Cardiac septum (tissue), 1 donor: ENCODE measurements at places on chromosomes 2 and 18.

GRCh38 chr2:101395545-101396315 is 8.4 kb upstream of the CREG2 start:
- no peak for DNase-seq

- no peak for DNase-seq
These were observed 163.5 kb downstream of the MC4R start for GRCh38 chr18:60209042-60209441.

- no peak for DNase-seq
These were observed 93.7 kb downstream of the IRS1 start for GRCh38 chr2:226705965-226706364.

GRCh38 chr2:113039158-113039557 is 13.5 kb downstream of the IL36B start:
- no peak for DNase-seq

DNA sequence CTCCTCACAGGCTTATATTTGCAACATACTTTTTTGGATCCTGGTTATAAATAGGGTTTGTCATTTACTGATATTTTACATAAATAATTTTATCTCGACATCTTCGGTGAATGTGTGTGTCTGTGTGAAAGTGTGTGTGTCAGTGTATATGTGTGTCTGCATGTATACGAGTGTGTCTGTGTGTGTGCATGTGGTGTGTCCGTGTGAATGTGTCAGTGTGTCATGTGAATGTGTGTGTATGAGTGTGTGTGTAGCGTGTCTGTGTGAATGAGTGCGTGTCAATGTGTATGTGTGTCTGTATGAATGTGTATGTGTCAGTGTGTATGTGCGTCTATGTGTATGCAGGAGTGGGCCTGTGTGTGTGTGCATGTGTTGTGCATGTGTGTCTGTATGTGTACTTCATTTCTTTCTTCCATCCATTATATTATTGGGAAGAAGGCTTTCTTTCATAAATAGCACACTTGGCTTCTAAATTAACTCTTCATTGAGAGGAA is 161.6 kb downstream of the ST6GAL2 start:
- no peak for DNase-seq

DNA sequence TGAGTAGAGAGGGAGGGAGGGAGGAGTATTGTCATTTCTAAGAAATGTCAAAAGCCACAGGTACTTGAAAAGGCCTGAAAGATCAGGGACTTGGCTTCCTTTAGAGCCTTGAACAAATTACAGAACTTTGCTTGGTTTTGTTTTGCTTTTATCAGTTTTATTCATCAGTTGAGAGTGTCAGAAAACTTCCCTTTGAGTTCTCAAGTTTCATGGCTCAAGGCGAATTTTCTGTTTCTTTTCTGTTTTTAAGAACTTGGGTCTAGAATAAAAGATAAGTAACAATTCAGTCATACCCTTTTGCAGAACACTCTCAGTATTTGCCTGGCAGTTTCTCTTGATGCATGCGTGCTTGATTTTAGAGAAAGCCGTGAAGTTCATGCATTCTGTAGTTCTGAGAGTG is 531.9 kb downstream of the PARD3B start:
- DNase-seq: no peak

DNA sequence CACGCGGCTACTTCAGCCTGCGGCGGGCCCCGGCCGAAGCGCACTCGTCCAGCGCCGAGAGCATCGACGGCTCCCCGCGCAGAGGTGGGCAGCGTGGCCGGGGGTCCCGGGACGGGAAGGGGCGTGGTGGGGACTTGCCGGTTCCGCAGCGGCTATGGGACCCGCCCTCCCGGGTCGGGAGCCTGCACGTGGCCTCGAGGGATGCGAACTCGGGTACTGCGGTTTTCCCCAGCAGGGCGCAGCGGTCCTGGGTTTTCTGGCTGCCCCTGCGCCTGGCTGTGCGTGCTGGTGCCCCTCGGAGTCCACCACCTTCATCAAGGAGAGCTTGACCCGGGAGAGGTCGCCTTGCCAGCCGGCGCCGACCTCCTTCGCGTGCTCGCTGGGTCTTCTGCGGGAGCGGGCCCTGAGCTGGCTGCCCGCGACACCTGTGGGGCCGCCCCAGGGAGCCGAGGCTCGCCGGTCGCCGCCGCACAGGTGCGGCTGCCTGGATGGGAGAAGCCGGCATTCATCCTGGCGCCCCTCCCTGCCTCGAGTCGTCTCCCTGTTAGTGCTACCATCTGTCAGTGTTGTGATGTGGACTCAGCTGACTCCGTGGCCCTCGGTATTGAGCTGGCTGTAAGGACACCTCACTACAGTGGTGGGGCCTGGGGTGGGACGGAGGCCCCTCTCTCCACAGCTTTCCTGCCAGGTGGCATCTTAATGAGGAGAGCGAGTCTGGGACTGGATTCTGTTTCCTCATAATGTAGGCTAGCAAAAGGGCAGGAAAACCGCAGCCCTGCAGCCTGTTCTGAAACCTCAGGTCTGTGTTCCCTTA is 177.3 kb downstream of the AGAP1 start:
- DNase-seq: no peak

- no peak for DNase-seq
These were observed 4.9 kb downstream of the FKBP1B start for GRCh38 chr2:24054366-24055010.

DNA sequence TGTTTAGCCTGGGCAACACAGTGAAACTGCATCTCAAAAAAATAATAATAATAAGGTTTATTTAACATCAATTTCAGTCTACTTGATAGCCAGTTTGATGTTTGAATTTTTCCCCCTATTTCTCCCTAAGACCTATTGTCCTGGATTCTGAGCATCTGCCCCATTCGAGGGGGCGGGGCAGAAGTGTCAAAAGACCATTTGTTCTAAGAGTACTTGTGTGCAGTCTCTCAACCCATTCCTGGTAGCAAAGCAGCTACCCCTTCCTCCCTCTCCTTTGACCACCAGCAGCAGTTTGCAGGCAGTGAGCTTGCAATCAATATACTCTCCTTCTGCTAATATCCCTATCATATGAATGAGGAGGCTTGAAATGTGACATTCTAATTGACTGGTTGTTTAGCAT is 71.9 kb downstream of the VWC2L start:
- DNase-seq: no peak

- no peak for DNase-seq
These were observed 12.4 kb downstream of the PTPN4 start for GRCh38 chr2:119772128-119772527.

DNA sequence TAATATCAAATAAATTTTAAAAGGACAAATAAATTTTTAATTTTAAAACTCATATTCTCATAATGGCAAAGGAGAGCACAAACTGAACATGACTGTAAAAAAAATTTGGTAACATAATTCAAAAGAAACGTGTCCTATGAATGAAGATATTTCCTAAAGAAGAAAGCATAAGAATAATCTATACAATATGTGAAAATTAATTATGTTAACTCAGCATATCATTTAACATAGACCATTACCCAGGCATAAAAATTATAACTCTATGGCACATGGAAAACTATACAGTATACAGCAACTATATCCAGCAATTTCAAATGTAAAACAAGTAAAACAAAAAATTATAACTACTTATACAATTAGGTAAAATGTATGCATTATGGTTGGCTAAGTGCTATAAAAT is 288.1 kb downstream of the SUCLG1 start:
- DNase-seq: no peak

- DNase-seq: peak; percentile 57
These were observed 13.5 kb downstream of the SNED1 start for GRCh38 chr2:241011751-241012510.

DNA sequence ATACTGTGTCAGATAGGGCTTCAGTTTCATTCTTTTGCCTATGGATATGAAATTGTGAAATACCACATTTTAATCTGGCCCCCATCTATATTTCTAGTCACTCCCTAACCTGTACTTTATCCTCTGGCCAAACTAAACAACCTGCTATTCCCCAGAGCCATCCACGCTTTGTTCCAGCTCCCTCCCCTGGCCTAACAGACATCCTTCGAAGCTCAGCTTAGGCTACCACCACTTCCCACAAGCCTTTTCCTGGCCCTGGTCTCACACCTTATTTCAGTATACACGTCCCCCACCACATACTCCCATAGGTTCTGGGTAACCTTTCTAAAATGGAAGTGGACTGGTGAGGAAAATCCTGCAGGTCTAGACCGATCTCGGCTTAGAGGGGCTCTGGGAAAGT is 55.4 kb downstream of the MAP4K3 start:
- DNase-seq: no peak

- no peak for DNase-seq
These were observed 30.9 kb downstream of the MREG start for GRCh38 chr2:215982465-215982875.

DNA sequence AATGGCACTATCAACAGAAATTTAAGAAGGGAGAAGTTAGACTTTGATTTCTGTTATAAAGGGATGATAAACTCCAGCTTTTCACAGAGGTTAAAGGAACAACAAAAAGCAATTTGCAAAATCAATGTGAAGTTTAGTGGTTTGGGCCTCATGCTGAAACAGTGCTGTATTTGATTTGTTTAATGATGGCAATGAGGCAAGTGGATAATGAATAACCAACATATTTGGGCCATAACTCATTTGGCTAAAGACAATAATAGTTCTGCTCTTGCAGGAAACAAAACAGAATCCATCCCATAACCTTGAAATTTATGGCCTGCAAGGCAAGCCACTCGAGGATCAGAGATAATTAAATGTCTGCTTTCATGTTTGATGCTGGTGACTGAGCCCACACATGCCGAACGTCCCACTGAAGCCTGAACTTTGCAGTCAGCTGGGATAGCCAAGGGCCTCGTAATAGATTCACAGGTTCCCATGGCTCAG is 56.5 kb downstream of the TPGS2 start:
- no peak for DNase-seq

GRCh38 chr2:28949617-28950305 is 31.3 kb upstream of the TOGARAM2 start:
- no peak for DNase-seq

GRCh38 chr2:95261602-95262001 is 12.6 kb upstream of the PROM2 start:
- no peak for DNase-seq

DNA sequence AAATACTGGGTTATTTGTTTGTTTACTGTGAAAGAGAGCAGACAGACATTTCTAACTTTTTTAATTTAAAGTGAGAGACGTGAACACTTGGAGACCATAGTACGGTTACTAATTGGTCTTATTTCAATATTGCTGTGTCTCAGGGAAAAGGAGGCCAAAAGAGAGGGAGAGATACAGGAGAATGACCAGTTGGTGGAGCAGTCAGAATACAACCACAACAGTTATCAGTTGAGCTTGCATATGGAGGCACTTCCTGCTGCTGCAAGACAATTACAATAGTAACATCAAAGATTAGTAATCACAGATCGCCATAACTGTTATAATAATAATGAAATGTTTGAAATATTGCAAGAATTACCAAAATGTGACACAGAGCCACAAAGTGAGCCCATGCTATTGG is 58.2 kb downstream of the TWSG1 start:
- DNase-seq: no peak

DNA sequence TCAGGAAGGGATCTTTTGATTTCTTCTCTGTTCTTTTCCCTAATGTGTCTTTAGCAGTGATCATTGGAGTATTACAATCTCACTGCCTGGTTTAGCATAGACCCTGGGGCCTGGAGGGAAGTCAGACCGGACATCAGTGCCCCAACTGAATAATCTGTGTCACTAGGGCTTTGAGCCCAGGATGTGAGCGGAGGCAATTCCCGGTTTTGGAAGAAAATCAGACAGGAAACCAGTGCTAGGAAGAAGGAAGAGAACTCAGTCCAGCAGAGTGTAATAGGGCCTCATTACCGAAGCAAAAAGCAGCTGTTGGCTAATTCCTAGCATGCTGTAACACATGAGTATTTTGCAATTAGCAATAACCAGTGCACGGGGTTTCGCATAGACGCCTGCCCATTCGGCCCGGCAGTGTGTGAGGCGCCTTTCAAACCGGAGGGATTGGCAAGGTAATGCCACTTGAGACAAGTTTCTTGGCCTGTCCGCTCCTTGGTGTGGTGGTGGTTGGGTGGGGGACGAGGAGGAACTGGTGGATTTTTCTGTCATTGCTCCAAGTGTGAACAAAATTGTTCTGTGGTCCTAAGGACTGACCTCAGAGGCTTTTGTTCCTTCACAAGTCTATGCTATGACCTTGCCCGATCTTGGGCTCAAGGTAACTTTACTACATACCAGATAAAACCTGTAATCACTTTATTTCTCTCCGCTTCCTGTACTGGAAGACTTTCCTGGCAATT is 2.8 kb downstream of the FOSL2 start:
- peak; percentile 80 for DNase-seq

DNA sequence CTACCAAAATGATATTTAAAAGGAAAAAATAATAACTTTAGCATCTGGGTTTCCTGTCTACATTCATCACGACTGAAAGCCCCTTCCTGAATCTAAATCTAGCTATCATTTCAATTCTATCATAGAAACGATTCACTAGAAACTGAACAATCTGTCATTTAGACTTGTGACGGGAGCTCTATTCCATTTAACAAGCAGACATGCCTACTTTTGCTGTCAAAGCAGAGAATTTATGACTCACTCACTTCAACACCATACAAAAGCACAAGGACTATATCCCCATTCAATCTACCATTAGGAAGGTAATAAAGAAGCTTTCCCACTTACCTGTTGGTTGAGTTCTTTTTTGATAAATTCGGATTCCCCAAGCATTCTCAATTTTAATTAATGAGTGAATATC is 1072.3 kb downstream of the LRP1B start:
- no peak for DNase-seq

DNA sequence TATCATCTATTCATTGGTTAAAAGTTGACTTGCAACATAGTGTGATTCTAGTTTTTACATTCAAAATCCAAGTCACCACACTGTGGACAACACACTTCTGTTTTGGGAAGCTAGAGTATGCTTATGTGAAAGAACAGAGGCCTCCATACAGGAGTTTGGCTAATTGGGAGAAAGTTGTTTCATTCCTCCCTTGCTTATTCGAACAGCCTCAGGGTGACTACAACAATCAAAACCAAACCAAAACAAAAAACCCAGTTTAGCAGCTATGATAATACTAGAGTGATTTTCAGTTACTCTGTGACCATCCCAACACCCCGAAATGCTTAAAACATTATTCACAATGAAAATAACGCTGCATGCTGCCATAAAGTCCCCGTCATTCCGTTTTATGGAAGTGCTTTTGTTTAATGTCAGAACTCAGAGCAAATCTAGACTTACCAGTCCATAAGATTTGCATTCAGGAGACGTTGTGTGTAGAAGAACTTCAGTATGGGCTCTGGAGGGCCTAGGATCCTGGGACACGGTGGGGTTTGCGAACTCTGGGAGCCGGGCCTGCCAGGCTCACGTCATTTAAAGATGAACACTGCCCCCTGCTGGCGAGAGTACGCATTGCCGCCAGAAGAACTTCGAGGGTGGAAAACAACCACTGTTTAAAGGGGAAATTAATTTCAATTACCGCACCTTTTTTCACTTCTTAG is 111.4 kb downstream of the FTCDNL1 start:
- DNase-seq: peak; percentile 79
